GM04503 (cell line): ENCODE measurements at places on chromosomes 7 and 10.

DNA sequence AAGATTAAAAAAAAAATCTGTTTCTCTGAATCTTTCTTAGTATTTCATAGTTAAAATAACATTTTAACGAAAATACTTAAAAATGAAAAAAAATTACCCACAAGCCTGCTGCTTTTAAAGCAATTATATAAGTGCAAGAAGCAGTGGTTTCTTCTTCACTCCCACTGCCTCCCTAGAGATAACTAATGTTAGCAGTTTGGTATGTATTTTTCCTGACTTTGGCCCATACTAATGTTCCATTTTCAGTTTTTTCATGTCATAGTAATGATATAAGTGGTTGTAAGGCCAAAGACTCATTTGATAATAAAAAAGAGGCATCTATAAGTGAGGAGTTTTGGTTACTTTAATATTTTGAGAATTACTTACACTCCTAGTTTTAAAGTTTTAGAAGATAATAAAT, 24.3 kb upstream of the LAMB1 start:
- DNase-seq = no peak

- no peak for DNase-seq
Measured at GRCh38 chr10:57320416-57320815, 947.3 kb downstream of the IPMK start.

DNA sequence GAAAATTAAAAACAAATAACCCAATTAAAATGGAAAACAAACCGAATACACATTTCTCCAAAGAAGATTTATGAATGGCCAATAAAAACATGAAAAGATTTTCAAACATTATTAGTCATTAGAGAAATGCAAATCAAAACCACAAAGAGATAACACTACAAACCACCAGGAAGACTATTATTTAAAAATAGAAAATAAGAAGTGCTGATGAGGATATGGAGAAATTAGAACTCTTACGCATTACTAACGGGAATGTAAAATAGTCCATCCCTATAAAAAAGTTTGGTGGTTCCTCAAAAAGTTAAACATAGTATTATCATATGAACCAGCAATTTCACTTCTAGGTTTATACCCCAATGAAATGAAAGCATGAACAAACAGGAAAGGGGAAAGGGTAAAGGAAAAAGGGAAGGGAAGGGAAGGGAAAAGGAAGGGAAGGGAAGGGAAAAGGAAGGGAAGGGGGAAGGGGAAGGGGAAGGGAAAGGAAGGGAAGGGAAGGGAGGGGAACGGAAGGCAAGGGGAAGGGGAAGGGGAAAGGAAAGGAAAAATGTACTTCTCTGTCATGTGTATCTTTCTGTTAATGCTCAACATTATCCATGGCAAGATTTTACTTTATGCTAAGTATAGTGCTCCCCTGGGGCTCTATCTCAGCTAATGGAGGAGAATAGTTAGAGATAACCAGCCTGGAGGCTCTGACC, 125.3 kb upstream of the RSU1 start:
- DNase-seq = no peak

GRCh38 chr10:125061557-125062226, 98.7 kb downstream of the CTBP2 start:
- no peak for DNase-seq

GRCh38 chr7:3399858-3400257, 98.8 kb downstream of the SDK1 start:
- no peak for DNase-seq

GRCh38 chr10:78568620-78569019, 500.1 kb upstream of the ZMIZ1 start:
- no peak for DNase-seq

DNA sequence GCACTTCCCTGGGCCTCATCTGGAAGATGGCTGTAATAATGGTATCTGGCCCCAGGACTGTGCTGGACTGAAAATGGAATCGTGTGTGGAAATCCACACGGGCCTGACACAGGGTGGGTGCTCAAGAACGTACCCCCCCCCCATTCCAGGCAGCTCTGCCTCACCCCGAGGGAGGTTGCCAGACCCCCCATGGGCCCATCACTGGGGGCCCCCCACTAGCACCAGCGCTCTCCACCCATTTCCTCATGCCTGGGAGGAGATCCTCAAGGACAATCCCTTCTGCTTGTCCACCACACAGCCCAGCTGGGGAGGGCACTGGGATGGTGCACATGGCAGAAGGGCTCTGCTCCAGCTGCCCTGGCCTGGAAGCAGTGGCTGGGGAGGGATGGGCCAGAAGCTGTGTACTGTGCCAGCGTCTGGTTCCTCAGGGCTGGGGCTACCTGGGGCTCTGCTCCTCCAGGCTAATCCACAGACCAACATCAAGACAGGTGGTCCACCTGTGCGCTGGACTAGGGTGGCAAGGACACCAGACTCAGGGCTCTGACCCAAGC, 55.4 kb downstream of the CAMK2B start:
- no peak for DNase-seq

GRCh38 chr7:81128011-81128410, 209.2 kb upstream of the SEMA3C start:
- no peak for DNase-seq

GRCh38 chr7:73423519-73424488, 9.8 kb upstream of the FZD9 start:
- no peak for DNase-seq

GRCh38 chr7:13257661-13258060, 570.2 kb downstream of the ARL4A start:
- DNase-seq = no peak

GRCh38 chr10:24721229-24722106, 2.2 kb downstream of the ARHGAP21 start:
- DNase-seq = no peak

DNA sequence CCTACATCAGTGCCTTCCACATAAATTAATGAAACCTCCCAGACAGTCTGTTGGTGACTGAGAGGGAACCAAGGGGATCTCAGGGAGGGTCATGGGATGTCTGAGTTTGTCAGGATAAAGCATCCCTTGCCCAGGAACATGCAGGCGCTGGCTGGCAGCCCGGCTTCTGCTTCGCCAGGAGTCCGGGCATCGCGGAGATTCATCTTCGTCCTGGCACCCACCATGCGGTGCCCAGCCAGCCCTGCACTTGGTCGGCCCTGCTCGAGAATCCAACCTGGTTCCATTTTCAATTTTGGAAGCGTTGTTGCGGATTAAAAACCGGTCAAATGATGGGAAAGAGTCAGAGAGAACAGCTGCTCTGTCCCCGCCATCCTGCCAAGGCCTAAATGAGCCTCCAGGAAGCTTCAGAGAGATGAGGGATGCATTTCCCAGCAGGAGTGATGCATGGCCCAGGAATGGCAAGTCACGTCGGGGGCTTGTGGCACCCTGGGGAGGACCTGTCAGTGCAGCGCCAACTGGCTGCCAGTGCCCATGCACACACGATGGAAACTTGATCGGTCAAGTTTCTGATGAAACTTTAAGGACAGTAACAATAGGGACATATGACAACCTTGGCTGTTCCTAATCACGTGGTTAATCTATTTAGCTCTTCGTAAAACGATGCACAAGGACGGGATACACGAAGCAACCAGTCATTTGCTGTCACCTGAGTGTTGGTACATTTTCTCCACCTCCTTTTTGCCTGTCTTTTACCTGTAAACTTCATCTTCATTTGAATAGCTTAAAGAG, 260.8 kb upstream of the MKI67 start:
- no peak for DNase-seq

DNA sequence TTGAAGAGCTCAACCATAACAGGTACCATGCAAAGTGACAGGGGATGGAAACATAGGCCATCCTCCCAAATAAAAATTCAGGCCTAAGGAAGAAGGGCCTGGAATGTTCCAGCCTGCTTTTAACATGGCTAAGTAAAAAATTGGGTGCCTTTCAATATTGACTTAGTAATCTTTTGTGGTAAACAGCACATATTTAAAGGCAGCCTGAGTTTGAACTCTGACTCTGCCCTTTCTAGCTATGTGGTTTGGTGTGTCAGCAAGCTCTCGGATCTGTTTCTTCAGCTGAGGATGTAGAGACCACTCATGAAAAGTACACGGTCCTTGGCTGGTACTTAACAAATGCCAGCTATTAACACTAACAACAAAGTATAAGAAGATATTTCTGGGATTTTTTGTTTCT, 191.8 kb upstream of the CDCA7L start:
- peak; percentile 47 for DNase-seq

DNA sequence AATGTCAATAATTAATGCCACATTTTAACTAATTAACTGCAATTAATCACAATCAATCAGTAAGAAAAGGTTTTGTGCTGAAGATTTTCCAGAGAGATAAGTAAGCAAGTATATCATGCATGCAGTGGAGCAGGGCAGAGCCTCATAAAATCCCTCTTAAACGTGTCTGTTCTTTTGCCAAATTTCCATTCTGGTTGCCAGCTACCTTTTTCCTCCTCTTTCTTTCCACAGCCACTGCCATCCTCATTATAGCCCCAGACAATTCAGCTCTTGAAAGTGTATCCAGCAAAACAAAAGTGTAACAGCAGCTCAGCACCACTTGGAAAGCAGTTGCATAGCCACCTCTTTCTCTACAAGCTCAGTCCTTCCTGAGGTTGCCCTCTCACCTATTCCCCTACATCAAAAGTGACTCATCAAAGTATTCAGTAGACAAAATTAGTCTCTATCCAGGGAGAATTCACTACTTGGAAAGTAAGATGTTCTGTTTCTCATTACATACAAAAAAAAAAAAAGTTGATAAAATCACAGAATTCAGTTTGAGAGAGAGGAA, 26.9 kb upstream of the EPHB6 start:
- no peak for DNase-seq

DNA sequence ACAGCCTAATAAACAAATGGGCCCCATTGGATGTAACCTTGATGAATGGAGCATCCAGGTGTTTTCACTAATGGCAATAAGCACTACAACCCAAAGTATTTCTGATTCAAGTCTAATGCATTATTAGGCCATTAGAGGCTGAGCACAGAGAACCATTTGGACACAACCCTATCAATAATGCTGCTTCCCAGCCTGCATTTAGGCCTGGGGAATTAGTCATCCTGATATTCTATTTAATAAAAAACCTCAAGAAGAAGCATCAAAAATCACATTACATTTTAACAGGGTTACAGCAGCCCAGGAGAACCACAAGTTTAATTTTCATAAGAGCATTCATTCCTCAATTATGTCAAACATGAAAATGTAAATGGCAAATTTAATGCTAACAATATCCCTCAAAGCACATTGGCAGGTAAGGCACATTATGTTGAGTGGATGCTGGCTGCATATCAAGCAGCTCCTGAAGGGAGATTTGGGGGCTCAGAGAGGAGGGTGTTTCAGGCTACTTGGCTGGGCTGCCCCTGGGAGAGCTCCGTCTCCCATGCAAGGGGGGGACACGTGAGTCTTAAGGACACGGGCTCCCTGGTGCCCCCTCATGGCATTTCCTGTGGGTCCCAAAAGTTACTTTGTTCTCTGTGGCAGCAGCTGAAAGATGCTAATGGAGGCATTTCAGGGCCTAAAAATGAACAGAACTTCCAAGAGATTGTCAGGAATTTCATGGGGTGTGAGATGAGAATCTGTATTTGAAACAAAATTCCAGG, 143.4 kb downstream of the HERPUD2 start:
- DNase-seq = no peak

DNA sequence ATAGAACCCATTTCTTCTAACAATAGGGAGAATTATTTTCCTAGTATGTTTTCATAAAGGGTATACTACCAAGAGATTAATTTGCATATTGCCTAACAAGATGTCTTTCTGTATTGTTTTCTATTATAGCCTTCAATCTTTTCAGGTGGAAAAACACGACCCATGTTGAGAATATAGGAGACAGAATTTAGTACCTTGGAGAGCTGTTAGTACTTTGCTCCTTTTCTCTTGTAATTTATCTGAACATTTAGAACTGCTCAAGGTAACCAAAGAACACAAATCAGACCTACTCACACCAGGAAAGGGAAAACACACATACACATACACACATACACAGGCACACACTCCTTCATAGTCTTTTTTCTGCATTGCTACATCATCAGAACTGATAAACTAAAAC, 7.8 kb upstream of the TRDMT1 start:
- no peak for DNase-seq

GRCh38 chr10:28722065-28722803, 44.9 kb downstream of the BAMBI start:
- DNase-seq = no peak

GRCh38 chr7:101874028-101874427, 56.6 kb downstream of the CUX1 start:
- DNase-seq = peak; percentile 34

GRCh38 chr10:88379575-88379974, 203.5 kb downstream of the RNLS start:
- no peak for DNase-seq

DNA sequence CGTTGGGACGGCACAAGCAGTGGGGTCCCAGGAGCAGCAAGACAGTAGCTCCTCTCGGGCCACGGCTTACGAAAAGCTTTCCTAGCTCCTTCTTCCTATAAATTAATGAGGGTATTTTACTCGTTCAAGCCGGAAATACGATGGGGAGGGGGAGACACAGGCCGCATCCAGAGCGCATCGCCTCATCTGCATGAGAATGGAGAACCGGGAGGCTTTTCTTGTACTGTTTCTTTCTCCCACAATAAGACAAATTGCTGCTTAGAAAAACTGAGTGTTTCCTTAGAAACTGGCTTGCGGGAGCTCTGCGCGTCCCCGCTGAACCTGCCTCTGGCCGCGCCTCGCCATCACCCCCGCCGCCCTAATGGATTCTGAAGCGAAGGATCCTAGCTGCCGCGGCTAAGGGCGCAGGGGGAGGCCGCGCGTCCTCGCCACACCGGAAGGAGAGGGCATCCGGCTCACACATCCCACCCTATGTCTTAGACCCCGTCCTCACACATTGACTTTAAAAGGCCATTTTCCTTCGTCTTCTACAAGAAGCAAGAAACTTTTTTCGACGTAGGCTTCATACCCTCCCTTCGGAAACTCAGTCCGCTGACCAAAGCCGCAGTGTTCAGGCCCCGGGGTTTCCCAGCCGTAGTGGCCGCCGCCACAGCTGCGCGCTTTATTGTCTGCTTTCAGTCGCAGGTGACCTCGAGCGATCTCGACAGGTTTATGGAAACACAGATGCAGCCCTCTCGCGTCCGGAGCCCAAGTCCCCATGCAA, 8.8 kb downstream of the NXPH1 start:
- no peak for DNase-seq

DNA sequence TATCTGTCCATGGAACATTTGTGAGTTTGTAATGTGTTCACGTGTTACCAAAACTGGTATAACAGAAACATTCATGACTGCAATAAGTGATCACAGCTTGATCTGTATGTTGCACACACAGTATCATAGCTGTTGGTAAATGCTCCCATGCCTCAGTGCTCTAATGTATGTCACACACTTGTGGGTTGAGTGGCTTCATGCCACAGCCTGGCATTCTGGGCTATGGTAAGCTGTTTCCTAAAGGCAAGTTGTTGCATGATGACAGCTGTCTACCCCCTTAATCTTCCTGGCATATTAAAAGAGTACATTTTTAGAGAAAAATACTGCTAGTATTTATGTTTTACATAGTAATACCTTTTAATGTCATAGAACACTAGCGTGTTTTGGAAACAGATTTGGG, 35.2 kb downstream of the PRPF18 start:
- no peak for DNase-seq

GRCh38 chr10:71561003-71561574, 158.5 kb downstream of the C10orf105 start:
- no peak for DNase-seq

GRCh38 chr10:34751272-34751671, 63.8 kb downstream of the PARD3 start:
- no peak for DNase-seq

GRCh38 chr7:112646783-112647182, 143.4 kb downstream of the TMEM168 start:
- DNase-seq = no peak

- DNase-seq = no peak
Measured at GRCh38 chr10:46028584-46029460, 1.6 kb downstream of the NCOA4 start.

- DNase-seq = no peak
Measured at GRCh38 chr10:7915923-7916536, 97.7 kb downstream of the TAF3 start.

- DNase-seq = no peak
Measured at GRCh38 chr7:137235434-137235833, 108.1 kb downstream of the PTN start.
